M059J (cell line): ENCODE measurements at places on chromosomes 7 and 10. TPM values are rescaled to one million over a fixed set of nuclear protein-coding genes. Genes with fewer than 3 reads are reported as not detected.

DNA sequence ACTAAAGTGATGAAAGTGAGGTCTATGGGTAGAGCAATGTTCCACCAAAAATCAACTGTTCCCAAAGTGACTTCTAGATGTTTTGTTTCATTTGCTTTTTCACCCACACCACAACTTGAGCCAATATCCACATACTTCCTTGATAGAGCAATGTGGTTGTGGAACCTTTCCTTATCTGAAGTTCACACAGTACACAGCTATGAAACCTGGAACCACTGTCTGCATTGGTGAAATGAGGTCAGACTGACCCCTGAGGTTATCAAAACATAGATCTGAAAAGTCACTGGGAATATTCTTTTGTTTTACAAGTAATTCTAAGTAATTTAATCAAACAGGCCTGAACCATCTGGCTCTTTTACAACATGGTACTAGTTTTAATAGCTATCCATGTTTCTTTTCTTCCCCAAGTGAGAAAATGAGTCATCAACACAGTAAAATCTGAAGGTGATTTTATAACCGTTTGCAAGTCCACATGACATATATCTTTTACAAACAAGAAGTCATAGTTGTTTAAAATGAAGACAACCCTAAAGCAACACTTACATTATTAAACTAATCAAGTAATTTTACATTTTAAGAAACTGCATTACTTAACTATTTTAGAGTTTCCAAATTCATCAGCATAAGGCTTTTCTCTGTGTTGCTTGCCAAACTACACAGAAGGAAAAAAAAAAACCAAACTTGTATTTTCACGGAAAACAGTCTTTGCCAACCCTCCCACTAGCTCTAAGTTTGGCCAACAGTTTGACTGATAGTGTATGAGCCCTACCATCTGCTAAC, 80.3 kb downstream of the LRRC17 start:
- DNase-seq = peak; percentile 96

- DNase-seq = no peak
Measured at GRCh38 chr7:157718303-157719007, 381.7 kb downstream of the DNAJB6 start.

ITPRIP gene
- total RNA-seq = 6.0 and 9.7 TPM in 2 replicates

UNCX gene
- not detected in 2 replicates for total RNA-seq

DNA sequence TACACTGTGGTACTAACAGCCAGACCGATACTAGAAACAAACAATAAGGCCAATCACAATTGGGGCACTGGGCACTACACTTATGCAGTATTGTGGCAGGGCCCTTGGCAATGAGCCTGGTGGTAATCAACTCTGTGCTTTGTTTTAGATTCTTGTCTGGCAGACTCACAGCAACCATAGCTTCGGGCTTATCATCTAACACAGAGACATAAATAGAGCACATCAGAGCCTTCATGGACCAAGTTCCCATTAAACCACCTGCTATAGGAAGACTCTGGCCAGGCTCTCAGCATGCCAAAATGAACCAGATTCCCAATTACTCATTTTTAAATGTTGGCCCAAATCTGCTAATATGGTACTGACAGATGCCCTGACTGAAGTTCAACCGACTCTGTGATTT, 218.6 kb downstream of the DGKI start:
- peak; percentile 41 for DNase-seq

GRCh38 chr10:120883071-120883470, 31.9 kb downstream of the WDR11 start:
- DNase-seq = no peak

GRCh38 chr10:103781329-103782061, 73.9 kb downstream of the SH3PXD2A start:
- peak; percentile 82 for DNase-seq
